Left renal pelvis (tissue), 4 donors: ENCODE measurements at places on chromosomes 3 and 15.
A peak's percentile ranks its signal among the peaks of the same experiment; 100 is the strongest.

DNA sequence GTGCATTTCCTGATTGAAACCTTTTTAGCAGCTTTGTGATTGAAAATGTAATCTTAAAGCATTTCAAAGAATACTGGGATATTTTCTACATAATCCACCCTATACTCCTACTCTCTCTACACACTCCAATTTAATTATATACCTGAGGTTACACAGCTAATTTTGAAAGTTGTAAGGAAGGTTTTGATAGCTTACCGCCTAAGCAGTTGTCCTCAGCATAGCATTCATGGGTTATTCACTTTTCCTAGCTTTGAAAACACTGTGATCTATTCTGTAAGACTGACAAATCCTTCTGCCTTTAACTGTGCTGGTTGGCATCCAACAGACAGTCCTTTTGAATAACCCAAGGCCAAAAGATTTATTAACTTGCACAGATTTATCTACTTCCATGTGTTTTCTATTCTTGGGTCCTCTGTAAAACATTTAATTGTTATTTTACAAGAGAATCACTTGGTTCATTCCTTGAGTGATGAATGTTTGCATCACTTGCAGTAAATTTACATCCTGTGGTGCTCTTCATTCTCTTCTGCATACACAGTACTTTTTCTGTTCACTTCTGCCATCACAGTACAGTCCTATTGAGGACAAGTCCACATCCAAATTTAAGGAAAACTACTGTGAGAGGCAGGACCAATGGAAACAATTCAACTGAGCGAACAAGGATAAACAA lies 44.8 kb downstream of the SERPINI1 start:
- no peak for DNase-seq

DNA sequence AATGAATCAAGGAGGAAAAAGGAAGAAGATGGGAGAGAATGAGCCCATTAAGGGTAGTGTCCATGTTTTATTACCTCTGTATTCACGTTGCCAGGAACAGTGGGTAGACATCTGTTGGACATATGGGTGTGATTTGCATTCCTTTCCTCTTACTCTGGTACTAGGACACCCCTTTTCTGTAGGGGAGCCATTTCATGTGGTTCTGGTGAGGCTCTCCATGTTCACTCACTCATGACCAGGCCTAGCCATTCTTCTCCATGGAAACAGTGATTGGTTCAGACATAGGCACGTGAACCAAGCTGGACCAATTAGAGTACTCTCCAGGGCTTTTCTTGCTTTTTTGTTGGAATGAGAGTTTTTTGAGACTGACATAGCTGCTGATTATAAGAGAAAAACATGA lies 39.6 kb upstream of the PDCD6IP start:
- no peak for DNase-seq

GRCh38 chr3:111521891-111522290 lies 20.1 kb upstream of the CD96 start:
- no peak for DNase-seq

- no peak for DNase-seq
These were observed 13.9 kb downstream of the OR5H15 start for GRCh38 chr3:98180319-98180890.

GRCh38 chr3:71046791-71047190 lies 536.7 kb downstream of the FOXP1 start:
- no peak for DNase-seq

GRCh38 chr3:58801541-58801940 lies 135.0 kb upstream of the FAM3D start:
- DNase-seq: no peak

- DNase-seq: no peak
These were observed 356.5 kb upstream of the IL12A start for GRCh38 chr3:159632128-159632527.

GRCh38 chr15:29682781-29683180 lies 139.5 kb downstream of the TJP1 start:
- no peak for DNase-seq

GRCh38 chr15:68497206-68497910 lies 65.4 kb upstream of the ITGA11 start:
- no peak for DNase-seq

DNA sequence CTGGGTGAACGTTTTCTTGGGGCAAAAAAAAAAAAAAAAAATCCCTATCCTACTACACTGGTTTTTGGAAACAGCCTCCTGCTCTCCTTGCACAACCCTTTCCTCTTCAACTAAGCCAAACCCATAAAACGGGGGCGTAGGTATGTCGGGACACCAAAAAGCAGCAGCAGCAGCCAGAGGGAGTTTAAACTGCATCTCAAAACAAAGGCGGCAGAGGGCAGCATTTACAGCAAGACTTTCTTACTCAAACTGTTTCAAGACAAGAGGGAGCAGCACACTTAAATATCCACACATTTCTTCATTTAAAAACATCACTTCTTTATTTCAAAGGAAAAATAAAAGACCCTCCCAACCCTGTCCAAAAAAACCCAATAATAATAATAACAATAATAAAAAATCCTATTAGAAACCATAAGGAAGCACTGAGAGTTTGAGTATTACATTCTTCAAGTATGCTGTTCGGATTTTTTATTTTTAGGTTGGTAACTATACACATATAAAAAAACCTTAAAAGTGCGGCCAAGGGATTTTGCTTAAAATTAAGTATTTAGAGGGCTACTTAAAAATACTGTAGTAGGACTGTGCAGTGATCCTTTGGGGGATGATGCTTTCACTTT lies 43.9 kb upstream of the PLXND1 start:
- no peak for DNase-seq

GRCh38 chr3:14274999-14275961 lies 96.7 kb downstream of the LSM3 start:
- DNase-seq: no peak

DNA sequence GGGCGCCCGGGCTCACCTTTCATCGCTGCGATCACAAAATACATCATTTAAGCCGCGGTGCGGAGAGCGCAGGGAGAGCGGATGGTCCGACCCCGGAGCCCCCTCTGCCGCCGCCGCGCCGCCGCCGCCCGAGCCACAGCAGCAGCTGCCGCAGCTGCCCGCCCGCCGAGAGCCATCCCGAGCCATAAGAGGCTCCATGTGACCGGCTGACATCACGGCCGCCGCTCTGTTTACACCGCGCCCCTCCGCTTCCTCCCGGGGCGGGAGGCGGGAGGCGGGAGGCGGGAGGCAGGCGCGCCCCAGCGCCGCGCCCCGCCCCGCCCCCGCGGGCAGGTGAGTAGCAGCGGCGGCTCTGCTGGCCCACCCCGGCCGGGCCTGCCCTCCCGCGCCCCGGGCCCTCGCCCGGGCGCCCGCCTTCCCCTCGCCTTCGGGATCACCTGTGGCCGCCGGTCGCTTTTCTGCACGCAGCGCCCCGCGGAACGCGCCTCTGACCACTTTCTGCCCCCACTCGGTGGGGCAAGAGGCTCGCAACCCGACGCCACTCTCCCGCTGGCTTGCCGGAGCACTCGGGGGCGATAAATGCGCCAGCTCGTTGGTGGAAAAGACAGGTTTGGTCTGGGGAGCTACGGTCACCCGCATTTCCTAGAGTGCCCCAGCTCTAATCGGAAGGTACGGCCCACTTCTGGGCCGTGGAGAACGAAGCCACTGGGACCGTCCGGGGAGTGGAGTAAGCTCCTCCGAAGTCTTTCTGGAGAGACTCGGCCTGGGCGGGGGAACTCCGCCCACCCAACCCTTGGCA lies 113.6 kb upstream of the ICE2 start:
- DNase-seq: peak; percentile 65

DNA sequence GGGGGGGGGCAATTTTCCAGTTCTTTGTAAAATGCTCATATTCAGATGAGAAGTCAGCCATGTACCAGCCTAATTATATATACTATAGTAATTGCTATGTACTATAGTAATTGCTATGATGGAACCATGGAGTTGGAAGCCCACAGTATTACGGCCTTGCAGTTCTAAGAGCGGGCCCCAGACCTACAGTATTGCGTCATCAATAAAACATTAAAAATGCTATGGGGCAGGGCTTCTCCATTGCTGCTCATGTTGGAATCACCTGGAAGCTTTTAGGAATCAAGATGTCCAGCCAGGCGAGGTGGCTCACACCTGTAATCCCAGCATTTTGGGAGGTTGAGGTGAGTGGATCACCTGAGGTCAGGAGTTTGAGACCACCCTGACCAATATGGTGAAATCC lies 443.7 kb upstream of the GRM7 start:
- DNase-seq: no peak

- DNase-seq: no peak
These were observed 32.3 kb upstream of the LEKR1 start for GRCh38 chr3:156793851-156794250.

- DNase-seq: no peak
These were observed 769 bp upstream of the CSPG4 start for GRCh38 chr15:75713338-75713895.

- no peak for DNase-seq
These were observed 8.2 kb downstream of the ZIC4 start for GRCh38 chr3:147397875-147398812.

GRCh38 chr3:71211083-71211482 lies 372.4 kb downstream of the FOXP1 start:
- no peak for DNase-seq

GRCh38 chr15:40960151-40960885 lies 7.0 kb downstream of the CHAC1 start:
- DNase-seq: no peak

- DNase-seq: no peak
These were observed 12.0 kb upstream of the LMAN1L start for GRCh38 chr15:74800559-74801094.

DNA sequence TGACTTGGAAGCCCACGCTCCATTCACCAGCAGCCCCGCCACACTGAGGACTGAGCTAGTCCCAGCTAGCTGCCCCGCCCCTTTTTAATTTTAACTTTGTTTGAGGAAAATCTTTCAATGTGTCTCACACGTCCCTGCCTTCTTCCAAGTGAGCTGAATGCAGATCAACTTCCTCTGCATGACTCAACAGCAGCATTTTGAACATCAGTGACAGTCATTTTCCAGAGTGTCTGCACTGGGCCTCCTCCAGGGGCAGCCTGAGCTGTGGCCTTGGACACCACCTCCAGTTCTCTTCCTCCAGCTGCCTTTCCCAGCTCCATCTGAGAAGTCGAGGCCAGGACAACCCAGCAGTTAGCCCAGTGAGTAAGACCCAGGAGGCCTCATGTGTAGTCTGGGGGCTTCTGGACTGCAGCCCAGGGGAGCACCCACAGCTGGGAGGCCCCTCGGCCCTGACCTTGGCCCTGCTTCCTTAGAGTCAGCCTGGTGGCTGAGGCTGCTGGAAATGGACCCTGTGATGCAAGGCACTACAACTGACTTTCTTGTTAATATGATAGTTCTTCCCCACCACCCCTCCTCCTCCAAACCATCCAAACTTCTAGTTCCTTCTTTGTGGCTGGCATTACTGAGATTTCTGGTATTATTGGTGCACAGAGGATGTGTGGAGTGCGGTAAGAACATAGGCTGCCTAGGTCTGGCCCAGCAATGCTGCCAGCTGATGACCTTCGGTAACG lies 21.4 kb upstream of the ESYT3 start:
- DNase-seq: no peak

- no peak for DNase-seq
These were observed 64.4 kb downstream of the CCDC54 start for GRCh38 chr3:107441617-107442016.

DNA sequence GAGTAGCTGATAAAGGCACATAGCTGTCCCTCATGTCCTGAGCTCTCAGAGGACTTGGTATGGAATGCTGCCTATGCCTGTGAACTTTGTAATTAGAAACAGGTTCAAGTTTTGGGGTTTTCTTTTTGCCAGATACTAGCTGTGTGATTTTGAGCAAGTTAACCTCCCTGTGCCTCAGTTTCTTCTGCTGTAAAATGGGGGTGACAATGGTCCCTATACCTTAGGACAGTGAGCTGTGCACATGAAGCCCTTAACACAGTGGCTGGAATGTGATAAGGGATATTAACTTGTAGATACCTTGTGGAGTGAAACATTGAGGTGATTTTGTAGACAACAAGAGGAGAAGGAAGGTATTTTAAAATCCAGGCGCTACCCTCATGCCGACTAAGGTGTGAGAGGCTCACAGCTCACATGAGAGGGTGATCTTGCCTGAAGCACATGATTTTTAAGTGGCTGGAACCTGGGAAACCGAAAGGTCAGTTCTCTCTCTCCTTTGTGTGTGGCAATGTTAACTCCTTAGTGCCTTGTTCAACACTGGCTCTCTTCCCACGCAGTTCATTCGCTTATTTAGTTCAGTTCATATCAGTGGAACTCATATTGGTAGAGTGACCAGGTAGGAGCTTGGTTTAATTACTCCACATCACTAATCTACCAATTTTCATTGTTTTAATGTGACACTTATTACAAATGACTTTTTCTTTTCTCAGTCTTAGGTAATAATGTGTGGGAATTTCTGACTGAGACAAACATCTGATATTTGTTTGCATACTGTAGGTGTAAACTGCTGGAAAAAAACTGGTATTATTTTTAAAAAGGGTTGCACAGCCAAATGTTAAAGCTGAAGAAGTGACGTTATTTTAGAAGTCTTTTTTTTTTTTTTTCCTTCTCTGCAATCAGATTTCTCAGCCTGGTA lies 236.2 kb downstream of the ITPR1 start:
- DNase-seq: no peak

DNA sequence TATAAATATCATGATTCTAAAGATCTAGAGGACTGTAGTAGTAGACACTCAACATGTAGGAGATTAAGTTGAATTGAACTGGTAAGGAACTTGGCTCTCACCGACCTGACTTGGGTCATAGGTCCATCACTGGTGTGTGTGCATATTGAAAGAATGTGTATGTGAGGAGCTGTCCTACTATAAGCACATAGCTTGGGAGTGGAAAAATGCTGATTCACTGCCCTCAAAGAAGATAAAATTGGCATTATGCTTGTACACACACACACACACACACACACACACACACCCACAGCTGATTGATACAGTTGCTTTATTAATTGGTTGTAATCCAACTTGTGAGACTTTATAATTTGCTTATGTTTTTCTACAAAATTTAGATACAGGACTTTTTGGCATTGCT lies 411.0 kb upstream of the NR2F2 start:
- DNase-seq: no peak
